ENCODE measurements at places on chromosomes 5 and 9.

GRCh38 chr5:124544366-124545055, 201.9 kb downstream of the ZNF608 start:
- DNase-seq: no peak

- DNase-seq: no peak
These were observed 355.1 kb upstream of the RFX3 start for GRCh38 chr9:3880851-3881250.

GRCh38 chr9:101463397-101463796, 27.8 kb upstream of the ALDOB start:
- no peak for DNase-seq

DNA sequence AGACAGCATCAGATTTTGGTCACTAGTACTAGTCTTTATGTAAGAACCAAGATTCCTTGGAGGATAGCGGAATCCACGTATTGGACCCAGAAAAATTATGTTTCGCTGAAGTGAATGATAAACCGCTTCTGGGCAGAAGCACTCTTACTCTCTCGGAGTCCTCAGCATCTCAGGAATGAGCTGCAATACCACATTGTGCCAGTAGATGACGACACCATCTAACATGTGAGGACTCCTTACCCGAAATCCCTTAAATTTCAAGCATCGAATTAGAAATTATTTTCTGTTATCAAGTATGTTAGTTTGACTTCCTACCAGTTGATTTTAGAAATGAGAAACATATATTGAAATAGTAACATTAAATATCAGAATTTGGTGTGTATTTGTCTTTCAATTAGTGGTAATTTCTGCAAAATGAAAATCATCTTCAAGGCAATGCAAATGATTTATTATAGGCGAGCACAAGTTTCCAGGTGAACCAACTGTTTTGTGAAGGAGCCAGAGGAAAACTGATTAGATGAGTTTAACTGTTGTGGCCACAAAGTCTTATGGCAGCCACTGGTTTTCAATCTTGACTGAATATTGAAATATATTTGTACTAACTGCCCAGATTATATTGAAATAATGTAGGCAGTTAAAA, 66.0 kb upstream of the CAMK4 start:
- peak; percentile 80 for DNase-seq

DNA sequence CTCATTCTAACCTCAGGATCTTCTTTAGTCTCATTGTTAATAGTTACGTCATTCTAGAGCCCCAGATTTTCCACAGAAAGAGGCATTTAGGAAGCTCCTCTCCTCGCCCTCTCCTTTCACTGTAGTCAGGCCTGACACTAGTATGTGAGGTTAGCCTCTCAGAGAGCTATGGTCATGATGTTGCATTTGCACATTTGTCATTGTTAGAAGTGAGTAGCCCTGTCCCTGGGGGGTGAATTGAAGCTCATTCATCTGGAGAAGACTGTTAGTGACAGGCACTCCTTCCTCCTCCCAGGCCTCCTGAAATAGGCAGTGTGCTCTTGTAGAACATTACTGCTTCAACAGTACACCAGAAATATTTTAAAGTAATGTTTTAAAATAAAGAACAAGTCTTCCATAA, 26.6 kb upstream of the LRRTM2 start:
- DNase-seq: no peak

DNA sequence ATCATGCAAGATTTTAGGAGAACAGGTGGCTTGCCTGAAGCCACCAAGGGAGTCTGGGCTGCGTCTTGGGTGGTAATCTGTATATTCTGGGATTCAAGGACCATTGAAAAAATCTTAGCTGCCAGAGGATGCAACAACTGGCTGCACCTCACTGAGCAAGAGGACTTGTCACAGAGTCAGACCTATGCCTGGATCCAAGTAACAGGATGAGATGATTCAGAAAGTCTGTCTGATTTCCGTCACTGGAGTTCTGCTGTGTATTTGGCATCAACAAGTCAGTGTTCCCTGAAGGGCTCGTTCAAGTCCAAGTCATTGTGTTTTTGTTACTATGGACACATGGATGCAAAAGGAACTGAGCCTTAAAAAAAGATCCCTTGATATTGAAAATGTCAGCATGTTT, 37.8 kb upstream of the CARTPT start:
- no peak for DNase-seq

- no peak for DNase-seq
These were observed 26.5 kb upstream of the PCSK1 start for GRCh38 chr5:96459313-96460121.

DNA sequence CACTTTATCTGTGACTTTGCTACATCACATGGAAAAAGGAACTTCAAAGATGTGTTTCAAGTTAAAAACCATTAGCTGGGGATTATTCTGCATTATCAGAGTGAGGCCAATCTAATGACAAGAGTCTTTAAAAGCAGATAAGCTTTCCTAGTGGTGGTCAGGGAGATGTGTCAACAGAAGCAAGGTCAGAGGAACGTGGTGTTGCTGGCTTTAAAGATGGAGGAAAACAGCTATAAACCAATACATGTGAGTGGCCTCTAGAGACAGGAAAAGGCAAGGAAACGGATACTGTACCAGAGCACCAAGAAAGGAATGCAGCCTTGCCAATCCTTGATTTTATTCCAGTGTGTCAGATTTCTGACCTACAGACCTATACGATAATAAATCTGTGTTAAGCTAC, 204.2 kb downstream of the TAF11L14 start:
- no peak for DNase-seq

DNA sequence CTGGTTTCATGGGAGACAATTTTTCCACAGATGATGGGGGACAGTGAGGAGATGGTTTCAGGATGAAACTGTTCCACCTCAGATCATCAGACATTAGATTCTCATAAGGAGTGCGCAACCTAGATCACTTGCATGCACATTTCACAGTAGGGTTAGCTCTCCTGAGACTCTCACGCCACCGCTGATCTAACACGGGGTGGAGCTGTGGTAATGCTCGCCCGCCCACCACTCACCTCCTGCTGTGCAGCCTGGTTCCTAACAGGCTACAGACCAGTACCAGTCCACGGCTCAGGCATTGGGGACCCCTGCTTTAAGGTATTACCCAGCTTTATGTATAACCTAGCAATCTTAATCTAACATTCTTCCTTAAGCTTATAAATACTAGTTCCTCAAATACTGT, 35.6 kb downstream of the TTC39B start:
- DNase-seq: no peak
